CD4-positive, alpha-beta T cell treated with Interleukin-17A for 4 hours (primary cell): ENCODE measurements at places on chromosomes 4 and X.

DNA sequence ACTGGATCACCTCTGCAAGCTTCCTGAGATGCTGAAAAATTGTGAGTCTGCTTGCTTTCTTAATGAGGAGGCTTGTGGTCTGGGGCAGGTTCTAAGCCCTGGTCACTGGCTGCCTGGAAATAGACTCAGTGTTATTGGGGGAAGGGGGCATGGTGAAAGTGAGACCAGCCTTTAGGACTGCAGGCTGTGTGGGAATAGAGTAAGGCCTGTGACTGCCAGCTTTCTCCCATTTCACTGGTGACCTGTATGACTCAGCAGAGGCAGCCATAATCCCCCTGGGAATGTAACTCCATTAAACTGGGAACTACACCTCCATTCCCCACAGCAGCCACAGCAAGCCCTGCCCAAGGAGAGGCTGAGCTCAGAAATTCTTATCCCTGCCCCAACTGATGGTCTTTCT lies 55.9 kb upstream of the IL15 start:
- DNase-seq = no peak

DNA sequence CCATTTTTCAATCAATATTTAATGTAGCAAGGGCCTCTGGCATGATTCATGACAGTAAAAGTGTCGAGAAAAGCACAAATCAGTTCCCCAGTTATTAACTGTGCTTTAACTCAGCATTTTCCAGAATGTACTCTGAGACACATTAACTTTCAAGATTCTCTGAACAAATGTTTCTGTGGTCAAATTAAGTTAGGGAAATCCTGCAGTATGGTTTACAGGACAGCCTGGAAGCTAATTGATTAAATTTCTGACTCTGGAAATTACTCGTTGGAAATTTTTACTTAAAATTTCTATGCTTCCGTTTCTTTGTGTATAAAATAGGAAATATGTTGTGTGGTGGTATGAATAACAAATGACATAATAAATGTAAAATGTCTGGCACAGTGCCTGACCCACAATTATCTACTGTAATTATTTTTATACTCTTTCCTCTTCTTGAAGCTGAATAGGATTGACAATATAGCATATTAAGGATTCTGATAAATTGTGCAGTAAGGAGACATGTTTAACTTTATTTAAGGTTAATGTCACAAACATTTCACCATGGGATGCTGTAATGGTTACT lies 33.7 kb downstream of the STK32B start:
- no peak for DNase-seq

GRCh38 chr4:77293426-77293825 lies 136.4 kb downstream of the CCNG2 start:
- DNase-seq = no peak

GRCh38 chr4:143225167-143225566 lies 40.5 kb downstream of the USP38 start:
- DNase-seq = no peak

- no peak for DNase-seq
Observed at GRCh38 chr4:118171381-118171780, 137.1 kb downstream of the NDST3 start.

- no peak for DNase-seq
Observed at GRCh38 chrX:2185341-2186082, 315.3 kb downstream of the DHRSX start.

GRCh38 chrX:73964579-73964978 lies 339.4 kb upstream of the ZCCHC13 start:
- DNase-seq = no peak

- DNase-seq = no peak
Observed at GRCh38 chr4:41977709-41978108, 3.8 kb upstream of the DCAF4L1 start.
